GM12878 (cell line): ENCODE measurements at places on chromosomes 11 and 22.

- no peak for DNase-seq
Measured at GRCh38 chr11:44094260-44094868, 1.1 kb upstream of the EXT2 start.

GRCh38 chr11:79045800-79046304 is 395.0 kb downstream of the TENM4 start:
- DNase-seq, result no peak

- no peak for DNase-seq
Measured at GRCh38 chr11:206002-206384, 1.2 kb downstream of the BET1L start.

GRCh38 chr22:24392218-24392931 is 35.0 kb upstream of the ADORA2A start:
- DNase-seq, result no peak

DNA sequence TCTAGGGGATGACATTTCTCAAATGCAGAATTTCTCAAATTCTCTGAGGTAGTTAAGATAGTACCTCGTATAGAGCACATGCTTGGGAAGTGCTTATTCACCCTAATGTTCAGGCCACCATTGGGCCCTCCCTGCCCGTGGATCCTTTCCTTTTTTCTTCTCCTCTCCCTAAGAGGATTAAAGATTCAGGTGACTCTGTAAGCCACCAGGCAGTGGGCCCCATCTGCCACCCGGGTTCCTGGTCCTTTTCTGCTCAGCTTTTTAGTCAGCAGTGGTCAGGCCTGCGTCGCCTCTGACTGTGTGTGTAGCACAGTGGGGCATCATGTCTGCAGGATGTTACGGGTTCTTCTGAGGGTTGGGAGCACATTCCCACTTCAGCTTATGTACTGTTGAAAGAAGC is 7.2 kb downstream of the CEP164 start:
- DNase-seq, result no peak

- DNase-seq, result no peak
Measured at GRCh38 chr22:27557286-27558008, 244.1 kb downstream of the MN1 start.

GRCh38 chr11:12577725-12578644 is 96.2 kb upstream of the TEAD1 start:
- no peak for DNase-seq

DNA sequence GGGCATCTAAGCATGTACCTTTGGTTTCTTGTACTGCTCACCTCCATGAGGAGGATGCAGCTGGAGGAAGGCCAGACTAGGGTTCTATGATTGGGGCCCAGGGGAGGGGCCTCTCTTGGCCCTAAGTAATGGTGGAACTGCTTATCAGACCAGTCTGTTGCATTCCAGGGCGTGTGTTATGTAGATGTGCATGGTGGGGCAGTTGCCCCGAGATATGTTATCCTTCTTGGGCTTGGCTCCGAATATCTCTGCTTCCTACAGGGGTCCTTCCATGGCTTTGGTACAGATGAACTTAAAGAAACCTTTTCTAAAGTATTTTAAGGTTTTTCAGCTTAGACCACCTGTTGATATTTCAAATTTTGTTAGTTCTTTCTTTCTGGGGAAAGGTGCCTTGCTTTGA is 126.0 kb downstream of the SWAP70 start:
- DNase-seq, result no peak

DNA sequence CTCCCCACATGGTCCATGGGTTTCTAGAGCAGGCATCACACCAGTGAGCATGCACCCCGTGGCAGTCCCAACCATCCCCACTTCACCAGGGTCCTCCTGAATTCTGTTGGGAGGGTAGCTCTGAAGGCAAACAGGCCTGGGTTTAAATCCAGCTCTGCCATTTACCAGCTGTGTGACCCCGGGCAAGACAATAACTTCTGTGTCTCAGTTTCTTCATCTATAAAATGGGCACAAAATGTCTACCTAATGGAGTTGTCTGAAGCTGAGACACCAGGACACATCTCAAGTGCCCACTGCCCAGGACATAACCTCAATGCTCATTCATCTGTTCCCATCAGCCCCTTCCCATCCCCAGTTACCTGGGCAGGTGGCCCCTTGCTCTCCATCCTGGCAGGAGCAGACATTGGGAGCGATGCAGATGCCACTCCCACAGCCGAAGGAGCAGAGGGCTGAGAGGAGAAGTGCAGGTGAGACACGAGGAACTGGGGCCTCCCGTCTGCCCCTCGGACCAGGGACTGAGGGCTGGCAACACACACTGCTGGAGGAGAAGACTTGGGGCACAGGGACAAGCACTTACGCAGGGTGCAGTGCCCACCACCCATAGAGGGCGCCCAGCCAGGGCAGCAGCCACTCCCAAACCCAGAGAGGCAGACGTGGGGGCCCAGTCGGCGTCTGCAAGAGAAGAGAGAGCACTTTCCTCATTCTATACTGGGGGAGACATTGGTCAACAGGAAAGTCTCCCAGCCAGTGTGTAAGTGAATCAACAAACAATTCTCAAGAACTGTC is 4.0 kb downstream of the VWCE start:
- no peak for DNase-seq

DNA sequence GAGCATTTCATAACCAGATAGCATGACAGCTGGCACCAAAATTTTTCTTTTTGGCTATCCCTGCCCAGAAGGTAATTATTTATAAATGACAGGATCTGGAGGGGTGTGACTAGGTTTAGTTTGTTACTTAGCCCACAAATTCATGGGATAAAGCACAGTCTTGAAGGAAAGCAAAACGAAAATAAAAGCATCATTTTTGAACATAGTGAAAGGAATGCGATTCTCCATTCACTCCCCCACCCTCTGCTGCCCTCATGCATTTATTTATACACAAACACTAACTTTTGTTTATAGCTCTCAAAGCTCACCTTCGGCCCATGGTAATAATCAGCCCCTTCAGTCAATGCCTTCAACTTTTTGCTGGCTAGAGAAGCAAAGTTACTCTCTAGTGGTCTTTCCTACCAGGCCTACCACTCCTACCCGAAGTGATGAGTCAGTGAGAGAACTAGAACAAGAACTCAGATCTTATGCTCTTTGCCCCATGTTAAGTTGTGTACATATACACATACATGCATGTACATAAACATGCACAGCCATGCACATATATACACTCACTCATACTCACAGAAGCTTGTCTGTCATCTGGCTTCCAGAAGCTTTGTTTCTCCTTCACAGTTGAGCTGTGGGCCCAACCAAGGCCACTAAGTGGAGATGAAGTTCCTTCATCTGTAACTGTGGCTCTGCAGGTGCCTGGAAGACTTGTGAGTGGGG is 22.6 kb downstream of the CALCA start:
- DNase-seq, result no peak

GRCh38 chr11:45045683-45046471 is 95.2 kb upstream of the TP53I11 start:
- DNase-seq, result no peak

DNA sequence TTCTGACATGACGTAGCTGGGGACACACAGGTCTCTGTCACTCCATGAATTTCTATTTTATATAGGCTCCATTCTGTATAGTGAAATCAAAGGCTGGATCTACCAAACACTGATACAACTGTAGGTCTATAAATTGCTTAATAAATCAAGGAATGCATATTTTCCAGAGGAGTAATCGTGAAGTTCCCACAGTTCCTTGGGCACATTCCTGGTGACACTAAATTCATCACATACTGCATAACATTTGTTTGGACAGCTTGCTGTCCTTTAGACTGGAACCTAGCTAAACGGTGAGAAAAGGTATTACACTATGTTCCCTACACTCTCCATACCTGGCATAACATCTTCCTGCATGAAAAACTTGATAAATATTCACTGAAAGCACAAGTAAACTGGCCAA is 41.6 kb upstream of the UCP3 start:
- no peak for DNase-seq

- DNase-seq, result no peak
Measured at GRCh38 chr22:28931844-28932567, 48.6 kb downstream of the ZNRF3 start.

DNA sequence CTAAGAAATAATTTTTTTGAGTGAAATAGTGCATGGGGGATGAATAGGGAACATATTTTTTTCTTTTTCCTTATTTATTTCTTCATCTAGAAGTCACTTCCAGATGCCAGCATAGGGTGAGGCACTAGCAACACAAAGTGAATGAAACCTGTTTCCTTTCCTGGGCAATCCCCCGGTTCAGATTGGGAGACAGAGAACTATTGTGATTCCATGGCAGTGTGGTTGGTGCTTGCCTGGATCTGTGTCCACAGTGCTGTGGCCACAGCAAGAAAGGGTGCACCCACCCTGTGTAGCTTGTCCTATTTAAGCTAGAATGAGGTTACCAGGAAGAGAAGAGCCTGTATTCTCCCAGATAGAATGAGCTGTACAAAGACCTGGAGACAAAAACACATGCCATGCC is 57.6 kb downstream of the SLC5A1 start:
- DNase-seq, result no peak

DNA sequence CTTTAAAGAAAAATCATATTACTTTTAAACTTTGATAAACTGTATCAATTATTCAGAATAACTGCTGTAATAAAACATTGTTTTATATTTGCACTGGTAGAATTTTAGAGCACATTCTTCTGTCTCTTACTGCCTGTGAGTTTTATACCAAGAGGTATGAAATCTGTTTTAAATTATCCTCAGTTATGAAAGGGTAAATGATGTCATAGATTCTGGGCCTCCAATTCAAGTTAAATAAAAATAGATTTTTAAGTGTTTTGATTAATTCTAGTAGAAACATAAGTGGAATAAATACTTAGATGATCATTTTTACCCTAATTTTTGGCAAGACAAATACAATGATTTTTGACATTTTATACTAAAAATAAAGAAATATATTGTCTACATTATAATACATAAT is 93.0 kb downstream of the GUCY1A2 start:
- DNase-seq, result no peak

GRCh38 chr11:71252770-71253730 is 673 bp upstream of the SHANK2 start:
- no peak for DNase-seq

- DNase-seq, result no peak
Measured at GRCh38 chr11:2826679-2827056, 58.9 kb downstream of the CDKN1C start.

DNA sequence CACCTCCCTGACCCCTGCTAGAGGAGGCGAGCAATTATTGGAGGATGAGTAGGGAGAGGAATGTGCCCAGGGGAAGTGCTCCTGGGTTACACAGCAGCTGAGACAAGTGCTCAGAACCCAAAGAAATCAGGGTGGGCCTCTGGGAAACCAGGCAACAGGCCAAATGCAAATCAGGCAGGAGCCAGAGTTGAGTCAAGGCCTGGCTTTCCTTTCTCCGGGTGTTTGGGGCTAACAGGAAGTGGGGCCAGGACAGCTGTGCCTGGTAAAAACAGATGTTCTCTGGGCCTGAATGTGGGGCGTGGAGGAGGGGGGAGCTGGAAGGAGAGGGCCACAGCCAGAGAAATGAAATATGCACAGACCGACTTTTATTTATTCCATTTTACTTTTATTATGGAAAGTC is 22.0 kb downstream of the MFNG start:
- DNase-seq, result peak; percentile 19

GRCh38 chr11:96014217-96014616 is 90.3 kb upstream of the MTMR2 start:
- peak; percentile 36 for DNase-seq
